ENCODE measurements at places on chromosomes 13 and 19.

- no peak overlapping the region for H3K27ac ChIP-seq
- no peak for DNase-seq
- H3K27me3 ChIP-seq: peaks cover 91% of the 10 kb centered on the region
- no peak overlapping the region for H3K4me3 ChIP-seq
- no peaks in the 10 kb centered on the region for H3K36me3 ChIP-seq
Measured at GRCh38 chr13:27965343-27965739, 3.8 kb downstream of the CDX2 start.

- DNase-seq: peak; percentile 61
- H3K27me3 ChIP-seq: no peaks in the 10 kb centered on the region
- no peak overlapping the region for H3K27ac ChIP-seq
Measured at GRCh38 chr19:3243819-3244700, 19.6 kb downstream of the CELF5 start.

DNA sequence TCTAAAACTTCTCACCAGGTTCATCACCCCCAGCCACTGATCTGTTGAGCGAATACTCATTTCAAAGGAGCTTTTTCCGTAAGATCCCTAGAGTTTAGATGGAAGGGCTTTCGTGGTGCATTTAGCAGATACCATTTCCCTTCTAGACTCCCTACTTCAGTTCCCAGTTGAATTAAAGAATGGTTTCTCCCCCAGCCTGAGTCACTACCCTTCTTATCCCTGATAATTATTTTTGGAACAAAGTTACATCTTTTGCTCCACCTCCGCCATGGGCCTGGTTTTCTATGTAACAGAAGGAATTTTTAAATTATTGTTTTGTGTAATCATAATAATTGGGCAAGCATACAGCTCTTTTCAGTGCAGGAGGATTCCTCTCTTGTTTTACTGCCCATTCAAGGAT lies 22.0 kb downstream of the USPL1 start:
- H3K4me1 ChIP-seq: peaks cover 41% of the 10 kb centered on the region
- peaks cover 83% of the 10 kb centered on the region for H3K36me3 ChIP-seq
- H3K27ac ChIP-seq: no peak overlapping the region
- H3K4me3 ChIP-seq: no peak overlapping the region

DNA sequence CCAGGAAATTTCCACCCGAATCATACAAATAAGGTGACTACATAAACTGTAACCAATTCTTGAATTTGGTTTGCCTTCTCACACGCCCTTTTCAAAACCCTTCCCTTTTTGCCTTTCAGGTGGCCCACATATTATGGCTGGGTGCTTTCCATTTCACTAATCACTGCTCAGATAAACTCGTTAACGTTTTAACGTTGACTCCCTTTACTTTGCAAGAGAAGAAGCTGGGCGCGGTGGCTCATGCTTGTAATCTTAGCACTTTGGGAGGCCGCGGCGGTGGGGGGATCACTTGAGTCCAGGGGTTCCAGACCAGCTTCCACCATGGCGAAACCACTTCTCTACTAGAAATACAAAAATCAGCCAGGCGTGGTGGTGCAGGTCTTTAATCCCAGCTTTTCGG lies 19.8 kb upstream of the ZNF91 start:
- no peaks in the 10 kb centered on the region for H3K36me3 ChIP-seq
- no peak overlapping the region for H3K27ac ChIP-seq
- H3K4me1 ChIP-seq: peaks cover 10% of the 10 kb centered on the region
- H3K27me3 ChIP-seq: peaks cover 40% of the 10 kb centered on the region
- peak overlapping the region; percentile 70 for H3K4me3 ChIP-seq
- no peak for DNase-seq

- no peak for DNase-seq
- H3K4me3 ChIP-seq: no peak overlapping the region
- no peak overlapping the region for H3K27ac ChIP-seq
- H3K4me1 ChIP-seq: no peaks in the 10 kb centered on the region
Measured at GRCh38 chr13:36925603-36926002, 5.6 kb upstream of the SMAD9 start.

- DNase-seq: no peak
- no peak overlapping the region for H3K4me3 ChIP-seq
- no peaks in the 10 kb centered on the region for H3K36me3 ChIP-seq
- peaks cover 12% of the 10 kb centered on the region for H3K27me3 ChIP-seq
- H3K27ac ChIP-seq: no peak overlapping the region
- H3K4me1 ChIP-seq: peaks cover 20% of the 10 kb centered on the region
Measured at GRCh38 chr13:51845574-51846318, 769 bp upstream of the TMEM272 start.

DNA sequence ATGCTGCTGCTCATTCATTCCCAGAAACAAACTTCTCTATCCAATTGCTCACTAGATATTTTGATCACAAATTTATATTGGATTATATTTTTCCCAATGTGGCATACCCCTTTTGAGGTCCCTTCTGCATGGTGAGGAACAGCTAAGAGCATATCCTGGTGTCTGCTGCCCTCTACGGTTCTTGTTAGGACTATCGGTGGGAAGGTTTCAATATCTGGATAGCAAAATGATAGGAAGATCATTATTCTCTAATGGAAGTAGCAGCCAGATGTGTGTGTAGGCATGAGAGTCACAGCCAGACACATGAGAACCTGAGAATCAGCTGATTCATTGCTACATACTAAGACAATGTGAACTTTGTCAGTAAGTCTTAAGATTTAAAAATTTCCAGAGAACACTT lies 1422.4 kb upstream of the MIR17HG start:
- no peak for DNase-seq
- no peak overlapping the region for H3K27ac ChIP-seq
- no peaks in the 10 kb centered on the region for H3K27me3 ChIP-seq
- no peaks in the 10 kb centered on the region for H3K4me1 ChIP-seq
- no peaks in the 10 kb centered on the region for H3K36me3 ChIP-seq

DNA sequence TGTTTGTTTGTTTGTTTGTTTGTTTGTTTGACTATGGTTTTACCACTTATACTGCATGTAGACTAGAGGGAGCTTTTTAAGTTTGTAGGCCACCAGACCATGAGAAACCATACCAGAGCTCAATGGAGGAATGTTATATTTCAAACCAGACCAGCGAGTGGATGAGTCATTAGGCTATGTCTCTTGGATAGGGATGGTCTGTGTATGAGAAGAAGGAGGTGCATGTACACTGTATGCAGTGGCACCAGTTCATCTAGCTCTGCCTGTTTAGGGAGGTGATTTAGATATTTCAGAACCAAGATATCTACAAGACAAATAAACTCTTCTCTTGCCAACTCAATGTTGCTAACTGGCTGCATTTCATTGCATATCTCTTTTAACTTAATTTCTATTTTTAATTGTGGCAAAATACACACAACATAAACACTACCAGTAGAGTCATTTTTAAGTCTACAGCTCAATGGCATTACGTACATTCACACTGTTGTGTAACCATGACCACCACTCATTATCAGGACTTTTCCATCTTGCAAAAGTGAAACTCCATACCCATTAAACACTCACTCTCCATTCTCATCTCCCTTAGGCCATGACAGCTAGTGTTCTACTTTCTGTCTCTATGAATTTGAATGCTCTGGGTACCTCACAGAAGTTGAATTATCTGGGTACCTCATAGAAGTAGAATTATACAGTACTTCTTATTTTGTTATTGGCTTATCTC lies 29.2 kb downstream of the SYDE1 start:
- H3K4me1 ChIP-seq: peaks cover 5% of the 10 kb centered on the region
- H3K27me3 ChIP-seq: no peaks in the 10 kb centered on the region
- H3K27ac ChIP-seq: no peak overlapping the region
- no peak for DNase-seq
- H3K36me3 ChIP-seq: no peaks in the 10 kb centered on the region

GRCh38 chr13:44051918-44052675 lies 172.4 kb downstream of the LACC1 start:
- H3K27me3 ChIP-seq: peaks cover 53% of the 10 kb centered on the region
- H3K4me3 ChIP-seq: no peak overlapping the region
- DNase-seq: no peak
- peaks cover 7% of the 10 kb centered on the region for H3K4me1 ChIP-seq
- H3K36me3 ChIP-seq: no peaks in the 10 kb centered on the region

DNA sequence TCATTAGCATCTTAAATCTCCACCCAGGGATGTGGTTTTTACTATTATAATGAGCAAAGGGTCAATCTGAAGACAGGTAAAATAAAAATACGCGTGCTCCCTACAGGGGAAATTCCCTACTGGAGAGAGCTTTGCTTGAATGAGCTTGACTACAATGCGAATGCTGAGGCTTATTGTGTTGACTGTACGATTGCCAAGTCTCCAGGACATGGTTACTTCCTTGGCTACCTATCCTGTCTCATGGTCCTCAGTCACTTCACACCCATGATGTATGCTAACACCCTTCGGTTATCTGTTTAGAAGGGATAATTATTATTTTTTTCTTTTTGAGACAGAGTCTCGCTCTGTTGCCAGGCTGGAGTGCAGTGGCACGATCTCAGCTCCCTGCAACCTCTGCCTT lies 61.7 kb downstream of the ZNF627 start:
- DNase-seq: no peak
- H3K27me3 ChIP-seq: no peaks in the 10 kb centered on the region
- H3K36me3 ChIP-seq: no peaks in the 10 kb centered on the region

- no peaks in the 10 kb centered on the region for H3K4me1 ChIP-seq
- no peaks in the 10 kb centered on the region for H3K36me3 ChIP-seq
- H3K4me3 ChIP-seq: no peak overlapping the region
- no peak for DNase-seq
Measured at GRCh38 chr13:74871369-74872070, 610.4 kb downstream of the TBC1D4 start.

- H3K27me3 ChIP-seq: peaks cover 8% of the 10 kb centered on the region
- no peak overlapping the region for H3K4me3 ChIP-seq
- H3K4me1 ChIP-seq: no peaks in the 10 kb centered on the region
- DNase-seq: no peak
Measured at GRCh38 chr13:51894239-51894638, 32.5 kb downstream of the CCDC70 start.

DNA sequence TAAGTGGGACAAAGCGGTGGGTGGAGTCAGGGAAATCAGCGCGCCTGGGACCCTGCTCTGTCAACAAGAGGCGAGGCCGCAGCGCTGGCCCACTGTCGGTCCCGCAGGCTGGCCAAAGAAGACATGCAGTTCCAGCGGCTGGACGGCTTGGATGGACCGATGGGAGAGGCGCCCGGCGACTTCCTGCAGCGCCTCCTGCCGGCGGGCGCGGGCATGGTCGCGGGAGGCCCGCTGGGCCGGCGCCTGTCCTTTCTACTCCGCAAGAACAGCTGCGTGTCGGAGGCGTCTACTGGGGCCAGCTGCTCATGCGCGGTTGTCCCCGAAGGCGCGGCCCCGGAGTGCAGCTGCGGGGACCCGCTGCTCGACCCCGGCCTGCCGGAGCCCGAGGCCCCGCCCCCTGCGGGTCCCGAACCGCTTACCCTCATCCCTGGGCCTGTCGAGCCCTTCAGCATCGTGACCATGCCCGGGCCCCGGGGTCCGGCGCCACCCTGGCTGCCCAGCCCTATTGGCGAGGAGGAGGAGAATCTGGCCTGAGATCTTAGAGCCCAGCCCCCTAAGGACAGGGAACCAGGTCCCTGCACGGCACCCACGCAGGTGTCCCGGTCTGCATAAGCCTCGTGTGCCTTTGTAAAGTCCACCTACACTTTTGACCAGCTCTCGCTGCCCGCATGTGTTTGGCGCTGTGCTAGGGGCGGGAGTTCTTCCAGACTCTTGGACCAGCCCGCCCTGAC lies 6.1 kb downstream of the BEST2 start:
- no peak overlapping the region for H3K27ac ChIP-seq
- H3K4me1 ChIP-seq: peaks cover 4% of the 10 kb centered on the region
- H3K36me3 ChIP-seq: no peaks in the 10 kb centered on the region

DNA sequence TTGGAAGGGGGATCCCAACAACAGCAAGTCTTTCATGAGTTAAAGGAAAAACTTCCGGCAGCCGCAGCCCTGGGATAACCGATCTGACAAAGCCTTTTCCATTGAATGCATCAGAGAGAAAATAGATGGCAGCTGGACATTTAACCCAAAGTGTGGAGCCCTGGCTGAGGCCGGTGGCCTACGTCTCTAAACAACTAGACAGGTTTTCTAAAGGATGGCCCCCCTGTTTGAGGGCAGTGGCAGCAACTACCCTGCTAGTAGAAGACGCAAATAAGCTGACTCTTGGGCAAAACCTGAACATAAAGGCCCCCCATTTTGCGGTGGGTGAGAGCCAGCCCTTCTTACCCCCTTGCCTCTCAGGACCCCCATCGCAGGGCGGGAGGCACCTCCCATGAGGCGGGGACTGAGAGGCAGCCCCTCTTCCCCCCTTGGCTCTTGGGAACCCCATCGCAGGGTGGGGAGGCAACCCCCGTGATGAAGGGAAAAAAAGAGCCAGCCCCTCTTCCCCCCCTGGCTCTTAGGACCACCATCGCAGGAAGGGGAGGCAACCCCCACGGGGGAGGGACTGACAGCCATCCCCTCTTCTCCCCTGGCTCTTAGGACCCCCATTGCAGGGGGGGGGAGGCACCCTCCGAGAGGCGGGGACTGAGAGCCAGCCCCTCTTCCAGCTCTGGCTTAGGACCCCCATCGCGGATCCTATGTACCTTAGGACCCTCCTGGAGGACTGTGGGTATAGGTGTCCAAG lies 2422.9 kb upstream of the PCDH20 start:
- no peak for DNase-seq
- H3K27ac ChIP-seq: no peak overlapping the region
- no peaks in the 10 kb centered on the region for H3K4me1 ChIP-seq

DNA sequence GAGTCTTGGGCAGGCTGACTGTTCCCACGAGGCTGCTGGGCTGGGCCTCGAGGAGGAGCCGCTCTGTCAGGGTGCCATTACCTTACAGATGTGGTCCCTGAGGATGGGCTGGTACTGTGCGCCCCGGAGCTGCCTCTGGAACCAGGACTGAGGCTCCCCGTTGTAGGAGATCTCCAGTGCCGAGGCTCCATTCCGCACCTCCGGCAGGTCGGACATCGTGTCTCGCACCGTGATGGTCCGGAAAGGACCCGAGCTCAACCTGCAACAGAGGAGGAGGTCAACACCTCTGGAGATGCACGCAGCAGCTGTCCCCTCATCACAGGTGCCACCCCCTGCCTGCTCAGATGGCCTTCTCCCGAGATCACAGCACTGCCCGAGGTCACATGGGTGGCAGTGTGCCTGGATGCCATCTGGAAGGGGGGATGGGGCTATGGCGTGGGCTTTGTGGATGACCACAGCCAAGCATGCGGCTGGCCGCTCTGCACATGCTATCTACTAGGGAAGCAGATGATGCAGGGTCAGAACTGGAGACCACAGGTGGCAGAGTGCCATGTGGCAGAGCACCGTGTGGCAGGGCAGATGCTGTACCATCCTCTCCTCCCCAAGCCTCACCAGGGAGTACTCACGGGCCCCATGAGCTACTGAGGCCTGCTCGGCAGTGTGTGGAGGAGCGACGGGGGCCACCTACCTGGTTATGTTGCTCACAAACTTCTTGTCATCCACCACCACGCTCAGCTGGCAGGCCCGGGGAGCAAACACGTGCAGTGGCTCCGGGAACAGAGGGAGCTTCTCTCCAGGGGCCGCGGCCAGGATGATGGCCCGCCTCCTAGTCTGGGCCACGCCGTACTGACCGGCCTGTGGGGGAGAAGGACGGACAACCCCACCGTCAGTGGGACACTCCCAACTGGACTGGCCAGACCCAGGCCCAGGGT lies 18.3 kb upstream of the EIF3G start:
- DNase-seq: no peak
- peaks cover 10% of the 10 kb centered on the region for H3K4me1 ChIP-seq
- H3K27ac ChIP-seq: peak overlapping the region; percentile 64
- H3K27me3 ChIP-seq: no peaks in the 10 kb centered on the region

Data from activated T-cell treated with anti-CD3 and anti-CD28 coated beads, Interleukin-2, amount 50 U/mL, for 24 hours (primary cell).